NCI-H2171 (cell line): ENCODE measurements at places on chromosomes 2 and 18.

- DNase-seq = no peak
Observed at GRCh38 chr18:61949946-61950345, 57.1 kb upstream of the RNF152 start.

- DNase-seq = no peak
Observed at GRCh38 chr2:162967811-162968210, 129.2 kb upstream of the KCNH7 start.

DNA sequence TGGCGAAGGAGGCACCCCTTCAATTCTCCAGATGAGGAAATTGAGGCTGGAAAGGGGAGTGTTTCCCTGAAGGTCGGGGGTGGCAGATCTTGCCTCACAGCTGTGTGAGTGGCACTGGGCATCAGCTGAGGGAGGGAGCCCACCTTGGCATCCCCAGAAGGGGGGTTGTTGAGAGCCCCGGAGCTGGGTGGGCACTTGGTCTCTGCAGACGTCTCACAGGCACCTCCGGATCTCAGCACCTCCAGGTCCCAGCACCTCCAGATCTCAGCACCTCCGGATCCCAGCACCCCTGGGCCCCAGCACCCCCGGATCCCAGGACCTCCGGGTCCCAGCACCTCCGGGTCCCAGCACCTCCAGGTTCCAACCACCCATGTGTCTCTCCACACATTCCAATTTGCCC is 137.9 kb downstream of the NFATC1 start:
- DNase-seq = no peak

- no peak for DNase-seq
Observed at GRCh38 chr2:174035117-174035635, 70.0 kb upstream of the SP3 start.

DNA sequence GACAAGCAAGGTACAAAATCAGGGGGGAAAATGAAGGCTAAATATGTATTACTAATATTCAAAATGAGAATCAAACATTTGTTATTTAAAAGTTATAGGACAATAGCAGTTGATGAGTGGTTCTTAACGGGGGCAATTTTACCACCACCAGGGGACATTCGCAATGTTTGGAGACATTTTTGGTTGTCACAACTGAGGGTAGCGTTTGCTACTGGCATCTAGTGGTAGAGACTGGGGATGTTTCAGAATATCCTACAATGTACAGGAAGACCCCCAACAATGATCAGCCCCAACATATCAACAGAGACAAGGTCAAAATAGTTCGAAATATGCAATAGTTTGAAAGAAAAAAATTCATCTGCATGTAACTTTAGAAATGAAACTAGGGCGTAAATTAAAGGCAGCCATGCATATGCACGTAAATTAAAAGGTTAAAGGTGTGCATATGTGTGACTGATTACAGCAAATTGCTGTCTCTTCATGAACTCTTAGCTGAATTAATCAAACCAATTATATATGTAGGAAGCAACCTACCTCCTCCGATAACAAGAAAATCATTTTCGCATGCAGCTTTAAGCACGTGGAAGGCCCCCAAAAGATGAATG is 61.2 kb upstream of the CUL3 start:
- no peak for DNase-seq

DNA sequence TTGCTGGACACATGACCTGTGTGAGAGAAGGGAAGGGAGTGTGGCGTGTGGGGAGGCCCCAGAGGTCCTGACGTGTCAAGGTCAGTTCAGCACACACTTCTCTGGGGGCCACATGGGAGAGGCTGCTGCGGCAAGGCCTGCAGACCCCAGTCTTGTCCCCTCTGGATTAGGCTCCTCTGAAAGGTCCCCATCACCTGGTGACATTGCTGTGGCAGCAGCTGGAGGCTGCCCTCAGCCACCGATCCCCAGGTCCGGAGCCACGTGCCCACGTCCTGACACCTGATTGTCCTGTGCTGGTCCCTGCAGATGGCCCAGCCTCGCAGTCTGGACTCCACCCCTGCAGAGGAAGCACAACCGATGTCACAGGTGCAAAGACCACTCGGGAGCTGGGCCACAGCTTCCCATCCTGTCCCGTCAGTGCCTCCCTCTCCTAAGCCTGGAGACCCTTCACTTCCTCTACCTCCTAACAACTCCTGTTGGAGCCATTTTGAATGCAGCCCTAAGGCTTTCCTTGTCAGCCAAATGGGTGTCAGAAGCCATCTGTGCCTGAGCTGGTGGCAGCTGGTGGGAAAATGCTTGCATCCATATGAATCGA is 12.7 kb downstream of the TMEM177 start:
- peak; percentile 60 for DNase-seq

DNA sequence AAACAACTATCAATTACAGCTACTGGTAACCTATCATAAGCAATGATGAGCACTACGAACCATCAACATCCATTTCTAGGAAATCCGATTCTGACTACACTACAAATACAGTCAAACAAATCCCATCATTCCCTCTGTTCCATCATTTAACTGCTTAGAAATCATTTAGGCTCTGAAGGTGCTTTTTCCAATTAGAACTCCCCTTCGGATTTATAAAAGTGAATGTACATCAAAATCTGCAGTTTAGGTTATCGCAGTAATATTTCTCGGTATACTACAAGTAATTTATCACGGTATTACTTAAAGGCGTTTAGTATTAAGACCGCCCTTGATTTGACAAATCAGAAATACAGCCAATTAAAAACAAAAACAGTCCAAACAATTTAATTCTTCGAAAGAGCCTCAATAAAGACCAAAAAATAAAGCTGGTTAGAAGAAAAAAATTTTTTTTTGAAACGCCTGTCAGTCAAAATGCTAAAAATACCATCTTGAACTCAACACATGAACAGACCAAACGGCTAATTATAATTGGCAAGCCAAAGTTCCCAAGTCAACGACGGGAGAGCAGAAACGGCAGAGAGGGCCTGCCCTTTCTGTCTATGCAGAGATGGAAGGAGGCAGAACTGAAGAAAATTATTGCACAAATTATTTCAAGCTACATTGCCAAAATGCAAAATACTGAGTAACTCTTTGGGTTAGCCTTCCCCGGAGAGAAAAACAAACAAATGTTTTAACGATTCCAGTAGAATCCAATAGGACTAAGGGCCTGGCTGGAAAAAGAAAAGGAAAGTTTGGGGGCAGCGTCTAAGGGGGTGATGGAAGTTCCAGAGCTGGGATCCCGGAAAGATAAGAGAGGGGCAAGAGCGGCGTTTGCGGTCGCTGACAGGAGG is 1.2 kb downstream of the VPS54 start:
- peak; percentile 1 for DNase-seq
